ENCODE measurements at places on chromosomes 5 and 9. TPM values are rescaled to one million over a fixed set of nuclear protein-coding genes. Genes with fewer than 3 reads are reported as not detected.

The GDA gene
- total RNA-seq: not detected

The GLRA1 gene
- not detected for total RNA-seq

DNA sequence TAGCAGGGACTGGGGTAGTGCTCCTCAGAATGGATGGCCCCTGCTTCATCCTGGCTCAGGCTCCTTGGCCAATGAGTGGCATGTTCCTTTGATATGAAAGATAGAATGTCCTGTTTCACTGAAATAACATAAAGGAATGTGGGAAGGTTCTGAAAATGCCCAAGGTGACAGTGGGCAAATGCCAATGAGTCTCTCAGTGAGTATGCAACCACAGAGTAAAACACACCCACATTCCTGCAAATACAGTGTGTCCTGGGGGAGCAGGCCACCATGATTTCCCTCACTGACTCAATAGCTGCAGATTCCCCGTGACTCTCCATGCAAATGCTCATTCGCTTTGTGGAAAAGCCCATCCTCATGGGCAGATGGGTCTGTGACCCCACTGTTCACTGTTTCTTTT, 36.4 kb downstream of the ZNF366 start:
- peaks cover 4% of the 10 kb centered on the region for H3K27me3 ChIP-seq
- H3K36me3 ChIP-seq: no peaks in the 10 kb centered on the region
- no peak overlapping the region for H3K27ac ChIP-seq
- H3K4me1 ChIP-seq: no peaks in the 10 kb centered on the region

DNA sequence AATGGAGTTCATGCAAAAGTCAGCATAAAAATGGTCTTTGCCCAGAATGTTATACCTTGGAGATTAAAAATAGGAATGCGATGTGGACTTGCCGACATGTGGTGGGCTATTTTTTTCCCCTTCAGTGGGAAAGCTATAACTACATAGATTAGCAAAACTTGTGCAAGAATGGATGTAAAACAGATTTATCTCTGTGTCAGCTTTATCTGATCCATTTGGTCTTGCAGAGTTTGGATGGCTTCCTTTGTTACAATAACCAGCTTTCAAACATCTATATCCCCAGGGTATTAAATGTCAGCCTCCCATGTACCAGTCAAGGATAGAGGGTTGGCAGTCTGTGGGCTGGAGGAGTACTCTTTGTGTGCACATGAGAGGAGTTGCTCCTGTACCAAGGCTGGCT, 284.9 kb downstream of the TMEM38B start:
- H3K36me3 ChIP-seq: no peaks in the 10 kb centered on the region
- DNase-seq: no peak
- no peak overlapping the region for H3K4me3 ChIP-seq
- no peak overlapping the region for H3K27ac ChIP-seq
- no peaks in the 10 kb centered on the region for H3K4me1 ChIP-seq

GRCh38 chr9:70607926-70608325, 193.5 kb upstream of the KLF9 start:
- no peaks in the 10 kb centered on the region for H3K4me1 ChIP-seq
- H3K36me3 ChIP-seq: no peaks in the 10 kb centered on the region
- no peak overlapping the region for H3K4me3 ChIP-seq
- H3K27ac ChIP-seq: no peak overlapping the region

DNA sequence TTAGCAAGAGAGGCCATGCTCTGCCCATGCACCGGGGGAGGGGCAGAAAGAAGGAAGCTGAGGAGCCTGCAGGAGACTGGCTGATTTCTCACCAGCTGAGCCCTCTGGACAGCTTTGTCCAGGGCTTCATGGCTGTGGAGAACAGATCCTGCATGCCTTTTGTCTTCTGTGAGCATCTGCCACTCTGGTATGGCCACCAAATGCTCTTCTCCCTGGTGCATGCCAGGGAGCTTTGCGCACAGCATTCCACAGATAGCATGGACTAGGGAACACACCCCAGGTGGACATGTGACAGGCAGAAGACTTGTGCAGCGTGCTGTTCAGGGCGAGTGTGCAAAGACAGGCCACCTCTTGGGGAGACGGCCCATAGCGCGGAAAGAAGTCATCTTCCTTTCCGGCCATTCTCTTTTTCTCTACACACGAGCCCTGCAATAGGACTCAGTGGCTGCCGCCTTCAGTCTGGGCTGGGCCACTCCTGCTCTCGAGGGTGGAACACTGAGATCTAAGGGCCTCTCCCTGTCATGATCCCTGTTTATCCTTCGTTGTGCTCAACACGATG, 56.7 kb downstream of the GADD45G start:
- H3K27me3 ChIP-seq: no peaks in the 10 kb centered on the region
- H3K36me3 ChIP-seq: no peaks in the 10 kb centered on the region
- peaks cover 3% of the 10 kb centered on the region for H3K4me1 ChIP-seq
- H3K4me3 ChIP-seq: no peak overlapping the region
- DNase-seq: no peak
- no peak overlapping the region for H3K27ac ChIP-seq

GRCh38 chr5:138944527-138945322, 69.6 kb upstream of the LRRTM2 start:
- H3K27me3 ChIP-seq: no peaks in the 10 kb centered on the region
- H3K4me3 ChIP-seq: no peak overlapping the region
- H3K36me3 ChIP-seq: no peaks in the 10 kb centered on the region
- no peaks in the 10 kb centered on the region for H3K4me1 ChIP-seq
- H3K27ac ChIP-seq: no peak overlapping the region

DNA sequence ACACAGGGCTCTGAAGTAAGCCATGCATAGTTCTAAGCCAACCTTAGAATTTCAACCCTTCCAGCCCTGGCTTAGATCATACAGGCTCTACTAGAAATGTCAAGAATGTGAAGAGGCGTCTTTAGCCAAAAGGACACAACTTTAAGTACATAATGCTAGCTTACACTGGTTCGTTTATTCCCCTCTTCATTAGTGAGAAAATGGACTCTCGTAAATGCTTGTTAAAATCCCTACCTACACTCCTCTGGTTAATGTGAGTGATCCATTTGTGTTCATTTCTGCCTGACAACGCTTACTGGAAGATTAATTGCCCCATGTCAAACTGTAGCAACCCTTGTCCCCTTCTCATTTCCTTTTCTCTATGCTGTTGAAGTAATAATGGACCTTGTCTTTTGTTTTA, 149.3 kb upstream of the POU5F2 start:
- DNase-seq: no peak
- H3K4me1 ChIP-seq: no peaks in the 10 kb centered on the region
- H3K4me3 ChIP-seq: no peak overlapping the region
- H3K27ac ChIP-seq: no peak overlapping the region
- no peaks in the 10 kb centered on the region for H3K27me3 ChIP-seq
- no peaks in the 10 kb centered on the region for H3K36me3 ChIP-seq

DNA sequence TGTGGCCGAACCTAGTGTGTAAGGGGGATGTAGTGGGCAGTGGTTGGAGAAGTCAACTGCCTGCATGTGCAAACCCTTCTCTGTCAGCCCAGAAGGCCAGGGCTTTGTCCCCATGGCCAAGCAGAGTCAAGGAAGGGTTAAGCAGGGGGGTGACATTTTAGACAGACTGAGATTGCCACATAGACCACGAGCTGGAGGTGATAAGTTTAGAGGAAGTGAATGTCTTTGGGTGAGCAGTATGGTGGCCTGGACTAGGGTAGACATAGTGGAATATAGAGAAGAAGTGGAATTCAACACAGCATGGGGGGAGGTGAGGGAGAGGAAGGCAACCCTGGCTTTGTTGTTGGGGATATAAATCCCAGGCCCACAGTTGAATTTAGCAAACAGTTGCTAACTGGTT, 38.7 kb upstream of the CDKN2AIPNL start:
- H3K27ac ChIP-seq: no peak overlapping the region
- H3K4me1 ChIP-seq: no peaks in the 10 kb centered on the region
- H3K36me3 ChIP-seq: no peaks in the 10 kb centered on the region
- no peak for DNase-seq

Data from CD4-positive, CD25-positive, alpha-beta regulatory T cell (primary cell).